ENCODE measurements at places on chromosomes 3 and 15.

- no peak for DNase-seq
These were observed 17.4 kb downstream of the PTPRG start for GRCh38 chr3:61578667-61579367.

DNA sequence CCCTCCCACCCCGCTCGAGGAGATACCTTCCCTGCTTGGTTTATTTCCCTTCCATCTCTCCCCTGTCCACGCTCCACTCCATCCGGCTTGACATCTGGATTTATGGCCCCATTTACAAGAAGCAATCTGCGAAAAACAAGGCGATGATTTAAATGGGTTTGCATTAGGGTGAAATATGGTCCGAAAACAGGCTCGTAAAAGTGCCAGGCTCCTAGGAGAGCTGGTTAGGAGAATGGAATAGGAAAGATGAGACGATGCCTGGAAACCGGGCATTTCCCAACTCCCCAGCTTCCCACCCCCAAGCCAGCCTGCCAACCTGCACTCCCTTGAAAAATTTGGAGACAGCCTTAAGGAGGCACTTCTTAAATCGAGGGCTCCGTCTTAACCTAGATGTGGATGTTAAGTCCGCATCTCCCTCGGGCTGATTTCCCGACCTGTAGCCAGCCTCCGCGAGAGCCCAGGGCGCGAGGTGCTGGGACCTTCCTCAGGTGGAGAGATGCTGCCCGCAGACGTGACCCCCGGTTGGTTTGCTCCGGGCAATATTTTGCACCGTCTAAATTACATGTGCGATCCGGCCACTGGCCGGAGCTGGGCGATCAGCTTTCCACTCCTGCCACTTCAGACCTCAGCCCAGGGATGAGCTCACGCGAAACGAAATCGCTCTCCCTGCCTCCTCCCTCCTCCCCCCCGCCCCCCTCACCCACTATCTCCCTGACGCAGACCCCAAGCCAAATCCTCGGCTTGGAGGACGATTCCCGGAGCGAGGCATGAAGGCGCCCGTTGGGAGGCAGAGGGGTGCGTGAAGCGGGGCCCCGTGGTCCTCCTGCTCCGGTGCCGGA, 1.3 kb downstream of the GRM7 start:
- DNase-seq, result no peak

GRCh38 chr3:57659004-57659673, 33.7 kb downstream of the DENND6A start:
- no peak for DNase-seq

GRCh38 chr15:88655103-88655553, 16.3 kb downstream of the ISG20 start:
- no peak for DNase-seq

DNA sequence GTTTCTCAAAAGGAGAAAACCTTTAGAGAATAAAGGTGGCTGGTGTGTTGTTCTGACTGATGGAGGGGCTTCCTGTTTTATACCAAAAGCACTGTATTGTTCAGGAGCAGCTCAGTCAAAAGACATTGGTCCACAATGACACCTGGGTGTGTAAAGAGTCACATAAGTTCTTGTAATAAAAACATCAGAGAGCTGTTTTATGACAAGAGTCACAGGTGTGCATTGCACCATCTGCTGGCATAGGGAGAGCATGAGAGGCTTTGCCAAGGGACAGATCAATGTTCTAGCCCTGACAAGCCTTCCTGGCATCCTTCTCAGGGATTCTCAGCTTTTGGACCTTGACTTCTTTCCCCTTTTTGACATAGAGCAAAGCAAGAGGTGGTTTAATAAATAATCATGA, 20.4 kb downstream of the ARPP21 start:
- DNase-seq, result no peak

DNA sequence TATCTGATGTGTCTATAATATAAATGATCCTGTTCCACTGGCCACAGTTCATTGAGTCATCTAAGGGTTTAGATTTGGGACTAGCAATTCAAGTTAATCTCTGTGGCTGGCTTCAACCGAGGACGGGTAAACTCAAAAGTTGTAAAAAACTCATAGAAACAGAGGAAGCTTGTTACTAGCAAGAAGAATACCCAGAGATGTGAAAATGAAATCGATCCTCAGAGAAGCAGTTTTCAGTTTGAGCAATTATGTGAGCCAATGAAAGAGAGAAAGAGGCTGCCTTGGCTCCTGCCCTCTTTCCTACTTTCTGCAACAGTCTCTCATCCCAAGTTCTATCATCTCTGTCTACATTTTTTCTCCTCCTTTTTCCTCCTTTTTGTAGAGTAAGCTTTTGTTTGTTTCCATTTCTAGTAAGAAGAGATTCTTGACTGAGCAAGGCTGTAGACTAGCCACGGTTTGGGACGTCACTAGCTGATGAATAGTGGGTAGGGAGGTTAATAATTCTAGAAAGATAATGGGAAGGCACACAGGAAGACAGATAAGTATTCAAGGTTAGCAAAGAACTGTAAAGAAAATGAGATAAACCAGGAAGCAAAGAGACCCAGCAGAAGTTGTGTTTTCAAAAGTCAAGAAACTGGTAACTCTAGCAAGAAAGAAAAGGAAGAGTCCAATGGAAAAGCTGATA, 298.9 kb upstream of the NR2F2 start:
- no peak for DNase-seq

DNA sequence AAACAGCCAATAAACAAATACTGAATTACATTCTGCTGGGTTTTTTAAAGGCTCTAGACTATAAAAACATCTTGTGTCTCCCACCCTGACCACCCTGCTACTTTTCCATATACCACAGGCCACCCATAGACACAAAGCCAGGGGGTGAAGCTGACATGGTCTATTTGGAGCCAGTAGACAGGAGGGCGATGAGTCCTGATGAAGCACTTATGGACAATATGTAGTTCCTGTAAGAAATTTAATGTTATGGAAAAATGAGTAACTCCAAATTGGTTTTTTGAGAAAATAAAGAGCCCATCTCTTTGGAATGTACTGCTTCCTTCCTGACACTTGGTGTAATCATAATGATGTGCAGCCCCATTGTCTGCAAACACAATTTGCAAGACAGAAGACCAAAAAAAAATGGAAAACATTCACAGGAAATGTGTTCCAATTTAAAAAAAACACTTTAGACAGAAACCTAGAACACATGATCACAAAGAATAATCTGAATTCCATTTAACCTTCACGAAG, 11.8 kb downstream of the SSR3 start:
- no peak for DNase-seq

DNA sequence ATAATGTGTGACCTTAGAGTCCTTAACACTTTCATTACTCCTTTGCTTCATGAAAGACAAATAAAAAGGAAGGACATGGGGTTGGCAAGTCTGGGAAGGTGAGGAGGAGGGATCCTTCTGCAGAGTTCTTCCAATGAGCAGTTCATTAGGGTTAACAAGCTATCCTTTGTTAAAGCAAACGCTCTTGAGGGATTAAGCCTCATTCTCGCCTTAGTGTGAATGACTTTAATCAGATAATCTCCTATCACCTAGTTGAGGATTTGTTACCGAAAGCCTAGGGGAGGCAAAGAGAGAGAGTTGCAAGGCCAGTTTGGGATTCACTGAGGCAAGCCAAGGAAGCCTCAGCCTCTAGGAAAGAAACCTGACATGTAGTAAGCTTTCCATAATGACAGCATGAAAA, 7.4 kb upstream of the MBNL1 start:
- DNase-seq, result no peak

DNA sequence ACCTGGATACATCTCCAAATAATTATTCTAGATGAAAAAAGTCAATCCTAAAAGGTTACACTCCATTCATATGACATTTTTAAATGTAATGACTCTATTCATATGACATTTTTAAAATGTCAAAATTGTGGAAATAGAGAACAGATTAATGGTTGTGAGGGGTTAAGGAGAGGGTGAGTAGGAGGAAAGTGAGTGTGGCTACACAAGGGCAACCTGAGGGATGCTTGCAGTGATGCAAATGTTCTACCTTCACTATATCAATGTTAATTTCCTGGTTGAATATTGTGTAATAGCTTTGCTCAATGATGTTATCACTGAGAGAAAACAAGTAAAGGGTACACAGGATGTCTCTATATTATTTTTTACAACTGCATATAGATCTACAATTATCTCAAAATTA, 54.9 kb upstream of the PXYLP1 start:
- DNase-seq, result no peak

Measured in AG08396 (cell line).